T1000 (cell line): ENCODE measurements at places on chromosomes 7 and 10.

- DNase-seq: no peak
Observed at GRCh38 chr7:69937097-69937496, 338.8 kb downstream of the AUTS2 start.

DNA sequence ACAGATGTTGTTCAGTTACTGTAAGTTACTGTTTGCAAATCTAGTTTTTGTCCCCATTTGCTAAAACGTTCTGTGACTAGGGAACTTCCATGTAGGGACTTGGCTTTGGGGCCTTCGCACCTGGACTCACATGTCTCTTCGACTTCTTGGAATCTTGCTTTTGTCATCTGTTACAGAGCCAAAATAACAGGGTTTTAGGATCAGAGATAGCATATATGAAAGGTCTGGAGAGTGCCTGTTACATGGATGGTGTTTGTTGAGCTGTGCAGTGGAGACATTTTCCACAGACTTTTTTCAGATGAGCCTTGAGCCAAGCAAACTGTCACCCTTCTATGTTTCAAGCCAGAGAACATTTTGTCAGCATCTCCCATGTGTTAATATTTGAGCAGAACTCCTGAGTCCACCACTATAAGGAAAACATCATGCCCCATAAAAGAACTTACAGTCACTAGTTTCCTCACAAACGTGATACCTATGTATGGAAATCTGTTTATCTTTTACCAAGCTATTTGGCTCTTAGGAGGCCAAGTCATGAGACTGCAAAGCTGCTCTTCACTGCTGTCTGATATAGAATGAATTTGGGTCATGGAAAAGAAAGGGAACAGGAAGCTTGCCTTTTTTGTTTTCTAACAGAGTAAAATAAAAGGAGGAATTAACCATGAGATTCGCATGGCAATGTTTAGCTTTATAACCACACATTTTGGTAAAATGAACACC is 818.6 kb upstream of the IGFBP3 start:
- DNase-seq: no peak

DNA sequence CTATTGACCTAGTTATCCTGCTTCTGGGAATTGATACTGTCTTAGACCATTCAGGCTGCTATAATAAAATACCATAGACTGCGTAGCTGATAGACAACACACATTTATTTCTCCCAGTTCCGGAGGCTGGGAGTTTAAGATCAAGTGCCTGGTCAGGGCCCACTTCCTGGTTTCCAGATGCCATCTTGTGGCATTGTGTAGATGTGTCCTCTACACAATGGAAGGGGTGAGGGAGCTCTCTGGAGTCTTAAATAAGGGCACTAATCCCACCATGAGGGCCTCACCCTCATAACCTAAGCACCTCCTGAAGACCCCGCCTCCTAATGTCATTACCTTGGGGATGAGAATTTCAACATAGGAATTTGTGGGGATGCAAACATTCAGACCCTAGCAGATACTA is 62.4 kb downstream of the SLC35B4 start:
- DNase-seq: no peak

GRCh38 chr10:101066146-101066895 is 4.5 kb downstream of the KAZALD1 start:
- DNase-seq: peak; percentile 56

GRCh38 chr10:122310311-122311050 is 39.4 kb downstream of the BTBD16 start:
- DNase-seq: no peak

GRCh38 chr10:118595064-118595420 is 406 bp downstream of the PRLHR start:
- no peak for DNase-seq

DNA sequence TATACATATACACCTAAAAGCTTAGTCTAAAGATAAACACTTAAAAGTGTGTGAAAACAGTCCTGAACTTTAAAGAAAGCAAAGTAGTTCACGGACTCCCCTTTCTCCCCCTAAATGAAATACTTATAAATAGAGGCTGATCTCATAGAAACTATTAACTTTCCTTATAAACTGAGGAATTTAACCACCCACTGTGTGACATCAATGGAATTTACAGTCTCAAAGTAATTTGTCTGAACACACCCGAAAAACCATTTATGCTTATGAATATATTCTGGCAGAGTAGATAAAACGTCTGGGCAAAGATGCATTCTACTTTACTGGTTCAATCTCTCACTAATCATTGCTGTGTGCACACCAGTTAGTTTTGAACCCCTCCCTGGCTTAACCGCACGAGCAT is 181.8 kb upstream of the DGKB start:
- DNase-seq: no peak

- no peak for DNase-seq
Observed at GRCh38 chr10:119689016-119689580, 36.8 kb upstream of the INPP5F start.

- DNase-seq: no peak
Observed at GRCh38 chr7:25911738-25912607, 240.0 kb upstream of the NFE2L3 start.

GRCh38 chr10:12774204-12774894 is 227.2 kb downstream of the CCDC3 start:
- no peak for DNase-seq

DNA sequence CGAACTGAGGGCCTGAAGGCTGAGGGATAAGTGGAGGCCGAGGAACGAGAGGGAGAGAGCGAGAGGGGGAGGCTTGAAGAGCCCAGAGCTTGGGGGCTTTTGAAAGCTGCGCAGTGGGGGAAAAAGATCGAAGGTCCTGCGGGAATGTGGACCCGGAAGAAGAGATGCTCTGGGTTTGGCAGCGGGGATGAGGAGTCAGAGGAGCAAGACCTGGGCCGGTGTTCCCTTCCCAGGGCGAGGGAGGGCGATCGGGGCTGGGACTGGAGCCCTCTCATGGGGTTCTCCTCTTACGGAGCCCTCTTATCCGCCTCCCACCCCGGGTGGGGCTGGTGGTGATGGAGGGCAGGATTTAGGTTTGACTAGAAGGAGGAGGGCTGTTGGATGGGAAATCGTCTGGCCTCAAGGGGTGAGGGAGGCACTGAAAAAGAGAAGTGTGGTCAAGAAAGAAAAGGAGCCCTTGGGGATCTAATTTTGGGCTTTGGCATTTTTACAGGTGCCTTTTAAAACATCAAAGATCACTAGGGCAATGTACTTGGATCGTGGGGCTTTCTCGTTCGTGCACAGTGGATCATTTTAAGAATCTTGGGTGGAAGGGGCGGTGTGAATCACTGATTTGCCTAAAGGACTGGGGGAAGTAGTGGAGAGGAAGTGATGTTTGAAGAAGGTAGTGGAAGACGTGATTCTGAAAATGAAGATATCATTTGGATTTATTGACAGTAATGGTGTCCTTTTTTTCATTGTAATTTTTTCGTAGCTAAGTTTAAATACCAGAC is 637 bp downstream of the SAMD8 start:
- DNase-seq: peak; percentile 66

DNA sequence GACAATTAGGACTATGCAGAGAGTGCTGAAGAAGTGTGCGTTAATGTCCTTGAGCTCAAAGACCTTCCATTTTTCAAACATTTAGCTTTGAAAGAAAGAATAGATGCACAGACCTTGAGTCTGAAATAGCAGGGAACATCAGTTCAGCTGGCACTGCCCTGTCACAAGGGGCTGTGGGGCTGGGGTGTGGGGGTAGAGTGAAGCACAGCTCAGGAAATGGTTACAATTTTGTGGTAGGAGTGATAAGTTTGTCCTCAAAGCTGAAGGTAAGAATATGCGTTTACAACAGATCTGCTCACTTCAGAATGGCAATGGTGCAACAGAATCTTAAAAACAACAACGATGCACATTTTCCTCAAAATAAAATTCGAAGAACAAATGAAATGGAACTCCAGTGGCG is 33.6 kb downstream of the SMKR1 start:
- no peak for DNase-seq

GRCh38 chr7:90625051-90625450 is 28.9 kb downstream of the CDK14 start:
- no peak for DNase-seq

DNA sequence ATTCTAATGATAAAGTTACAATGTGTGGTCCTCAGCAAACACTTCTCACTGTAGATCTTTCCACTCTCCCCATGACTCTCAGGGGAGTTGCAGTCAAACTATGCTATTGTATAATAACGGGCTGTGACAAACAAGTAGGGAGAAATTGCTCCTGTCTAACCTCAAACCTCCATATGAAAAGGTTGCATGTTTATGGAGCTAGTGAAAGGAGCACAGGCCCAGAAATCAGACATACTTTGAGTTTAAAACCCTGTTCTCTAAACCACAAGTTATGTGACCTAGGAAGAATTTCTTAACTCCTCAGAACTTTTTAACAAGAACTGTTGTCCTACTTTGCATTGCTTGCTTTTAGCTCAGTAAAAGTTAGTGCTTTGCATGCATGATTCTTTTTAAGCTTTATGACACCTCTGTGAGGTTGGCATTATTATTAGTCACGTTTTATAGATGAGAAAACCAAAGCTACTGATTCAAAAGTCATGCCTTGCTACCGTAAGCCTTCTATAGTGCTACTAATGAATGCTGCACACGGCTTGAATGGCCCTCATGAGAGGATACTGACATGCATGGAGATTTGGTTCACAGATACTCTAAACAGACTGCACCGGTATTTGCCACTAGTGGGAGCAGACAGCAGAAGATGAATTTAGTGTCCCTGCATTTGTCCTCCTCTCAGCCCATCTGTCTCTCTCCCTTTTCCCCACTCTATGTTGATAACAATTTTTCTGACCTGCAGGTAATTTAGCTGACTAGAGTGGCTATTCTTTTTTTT is 129.5 kb upstream of the PCGF5 start:
- no peak for DNase-seq

- no peak for DNase-seq
Observed at GRCh38 chr10:58644311-58644710, 131.6 kb downstream of the BICC1 start.
